ENCODE measurements at places on chromosomes 3 and 15.

GRCh38 chr3:47315069-47315647, 32.4 kb downstream of the KLHL18 start:
- DNase-seq: peak; percentile 78

DNA sequence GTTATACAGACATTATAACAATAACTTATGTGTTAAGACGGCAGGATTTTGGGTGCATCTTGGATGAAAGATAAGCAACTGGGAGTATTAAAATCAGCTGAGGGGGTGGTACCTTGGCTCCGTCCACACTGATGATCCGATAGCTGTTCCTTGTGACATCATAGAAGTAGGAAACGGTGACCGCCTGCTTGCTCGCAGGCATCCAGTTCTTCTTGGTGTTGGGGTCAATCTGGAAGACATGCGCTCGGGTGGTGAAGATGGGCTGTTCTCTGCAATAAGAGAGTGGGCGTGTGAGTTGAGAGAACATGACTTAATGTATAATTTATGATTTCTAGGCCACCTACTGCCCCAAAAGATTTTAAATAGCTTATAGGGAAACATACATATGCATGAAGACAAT, 59.9 kb downstream of the HOMER2 start:
- no peak for DNase-seq

DNA sequence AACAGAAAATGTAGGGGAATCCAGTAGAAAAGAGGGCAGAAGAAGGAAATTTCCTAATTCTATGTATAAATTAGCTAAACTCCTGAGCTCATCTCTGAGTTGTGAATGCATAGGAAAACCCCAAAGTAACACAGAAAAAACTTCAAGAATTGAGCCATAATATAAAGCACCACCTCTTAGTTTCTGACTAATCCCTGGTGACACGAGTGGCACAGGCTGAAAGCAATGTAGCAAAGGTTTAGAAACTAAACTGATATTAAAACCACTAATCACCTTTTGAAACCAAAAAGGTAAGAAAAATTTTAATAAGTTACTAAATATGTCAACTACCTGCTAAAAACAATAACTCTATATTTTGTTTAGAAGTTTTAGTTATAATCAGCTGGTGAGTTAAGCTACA, 255.6 kb upstream of the NECTIN3 start:
- DNase-seq: no peak

GRCh38 chr3:56304069-56304468, 164.2 kb downstream of the ERC2 start:
- no peak for DNase-seq

GRCh38 chr3:131396170-131396569, 14.6 kb downstream of the NUDT16 start:
- DNase-seq: no peak

DNA sequence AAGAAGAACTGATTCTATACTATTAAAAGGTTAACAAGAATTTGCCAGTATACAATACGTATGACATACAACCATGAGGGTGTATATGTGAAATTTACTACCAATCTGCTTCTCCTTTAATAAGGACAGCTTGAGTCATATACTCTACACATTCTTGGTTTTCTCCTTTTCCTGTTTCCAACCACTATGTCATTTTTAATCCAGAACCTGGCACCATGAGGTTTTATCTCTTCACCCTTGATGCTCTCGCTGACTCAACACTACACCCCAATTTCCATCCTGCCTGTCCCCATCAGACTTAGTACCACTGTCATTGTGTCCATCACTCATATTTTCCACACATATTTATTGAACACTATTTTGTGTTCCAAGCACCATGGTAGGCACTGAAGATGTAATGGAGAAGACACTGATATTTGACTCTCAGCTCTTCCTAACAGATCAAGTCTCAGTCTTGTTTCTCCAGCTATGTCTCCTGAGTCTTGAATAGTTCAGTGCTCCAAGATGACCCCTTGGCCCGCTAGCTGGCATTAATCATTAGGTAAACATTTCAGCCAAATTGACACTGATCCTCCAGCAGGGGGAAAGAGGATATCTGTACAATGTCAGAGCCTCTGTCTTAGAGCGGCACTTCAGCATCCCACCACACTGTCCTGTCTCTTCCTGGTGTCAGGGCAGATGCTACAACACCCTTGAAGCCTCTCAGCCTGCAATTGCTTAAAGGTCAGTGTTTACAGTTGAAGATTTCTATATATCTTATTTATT, 11.2 kb upstream of the COL8A1 start:
- DNase-seq: no peak
